ENCODE measurements at places on chromosomes 12 and 14. TPM values are rescaled to one million over a fixed set of nuclear protein-coding genes. Genes with fewer than 3 reads are reported as not detected.

GRCh38 chr14:23694949-23695663 lies 58.9 kb downstream of the DHRS2 start:
- peak; percentile 12 for DNase-seq

DNA sequence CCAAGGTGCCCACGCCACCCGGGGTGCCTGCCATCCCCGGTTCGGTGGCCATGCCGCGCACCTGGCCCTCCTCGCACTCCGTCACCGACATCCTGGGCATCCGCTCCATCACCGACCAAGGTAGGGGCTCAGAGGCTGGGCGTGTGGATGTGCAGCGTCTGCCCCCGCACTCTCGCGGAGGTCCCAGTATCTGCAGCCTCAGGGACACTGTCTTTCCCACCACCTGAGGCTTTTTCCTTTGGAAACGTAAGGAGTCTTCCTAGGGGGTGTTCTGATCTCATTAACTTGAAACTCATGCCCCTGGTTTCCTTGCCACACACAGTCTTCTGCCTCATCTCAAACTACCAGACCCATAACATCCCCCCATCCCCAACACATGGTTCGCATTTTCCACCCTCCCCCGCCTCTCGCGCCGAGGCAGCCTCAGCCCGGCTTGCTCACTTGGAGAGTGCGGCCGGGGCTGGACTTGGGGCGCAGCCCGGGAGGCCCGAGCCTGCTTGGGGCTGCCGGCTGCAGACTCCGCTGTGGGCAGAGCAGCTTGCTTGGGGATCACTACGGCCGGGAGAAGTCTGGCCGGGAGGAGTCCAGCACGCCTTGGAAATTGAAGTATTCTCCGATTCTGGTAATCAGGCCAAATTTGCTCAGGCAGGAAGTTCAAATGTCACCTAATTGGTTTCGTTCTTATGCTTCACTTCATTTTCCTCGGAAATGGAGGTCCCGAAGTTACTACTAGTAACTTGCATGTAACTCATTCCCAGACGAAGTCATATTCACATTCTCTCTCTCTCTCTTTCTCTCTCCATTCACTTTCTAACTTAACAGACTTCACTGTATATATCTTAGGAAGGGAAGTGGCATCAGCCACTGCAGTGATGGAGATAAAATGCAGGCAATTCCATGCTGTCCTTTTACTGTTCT lies 2.0 kb downstream of the PAX9 start:
- no peak for DNase-seq

ANO4 gene
- total RNA-seq: 1.3 TPM

- peak; percentile 73 for DNase-seq
These were observed 1.4 kb downstream of the HMGA2 start for GRCh38 chr12:65825507-65826352.

TAS2R31 gene
- 1.1 TPM for total RNA-seq

All from lung microvascular endothelial cell (primary cell).